Activated naive CD4-positive, alpha-beta T cell treated with Interleukin-2 at 50 U/mL for 16 hours (primary cell): ENCODE measurements at places on chromosomes 11 and 22.

- no peak for DNase-seq
Measured at GRCh38 chr11:44780940-44781631, 54.3 kb downstream of the TSPAN18 start.

DNA sequence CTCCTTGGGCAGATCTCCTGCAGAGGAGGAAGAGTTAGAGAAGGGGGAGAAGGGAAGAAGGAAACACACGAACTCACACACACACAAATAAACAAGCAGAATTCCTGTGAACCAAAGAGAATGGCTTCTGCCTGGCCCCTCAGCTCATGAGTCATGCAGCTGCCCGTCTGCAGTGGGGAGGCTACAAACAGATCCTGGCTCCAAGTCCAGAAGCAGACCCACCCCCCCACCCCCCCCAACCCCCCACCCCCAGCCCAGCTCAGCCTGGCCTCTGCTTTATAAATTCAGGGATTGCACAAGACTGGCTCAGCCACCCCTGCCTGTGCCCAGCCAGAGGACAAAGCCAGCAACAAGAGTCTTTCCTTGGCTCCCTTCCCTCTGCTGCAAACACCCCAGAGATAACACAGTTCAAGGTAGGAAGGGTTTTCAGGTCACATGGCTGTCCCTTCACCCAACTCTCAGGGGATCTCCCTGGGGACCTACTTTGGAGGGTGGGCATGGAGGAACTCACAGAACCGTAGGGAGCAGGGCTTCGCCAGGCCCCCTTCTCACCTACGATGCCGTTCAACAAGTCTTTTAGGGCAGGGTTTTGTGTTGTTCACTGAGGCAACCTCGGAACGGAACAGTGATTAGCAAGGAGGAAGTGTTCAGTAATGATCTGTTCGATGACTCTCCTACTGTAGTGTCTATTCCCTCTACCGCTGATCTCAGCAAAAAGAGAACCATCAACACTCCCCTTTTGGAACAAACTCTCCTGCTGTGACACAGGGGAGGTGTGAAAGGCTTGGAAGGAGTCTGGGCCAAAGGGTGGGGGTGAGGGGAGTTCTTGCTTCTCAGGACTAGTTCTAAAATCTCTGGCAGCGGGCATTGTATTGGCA lies 35.5 kb downstream of the RPL27A start:
- no peak for DNase-seq

- no peak for DNase-seq
Measured at GRCh38 chr11:113778111-113778910, 1.3 kb upstream of the CLDN25 start.

DNA sequence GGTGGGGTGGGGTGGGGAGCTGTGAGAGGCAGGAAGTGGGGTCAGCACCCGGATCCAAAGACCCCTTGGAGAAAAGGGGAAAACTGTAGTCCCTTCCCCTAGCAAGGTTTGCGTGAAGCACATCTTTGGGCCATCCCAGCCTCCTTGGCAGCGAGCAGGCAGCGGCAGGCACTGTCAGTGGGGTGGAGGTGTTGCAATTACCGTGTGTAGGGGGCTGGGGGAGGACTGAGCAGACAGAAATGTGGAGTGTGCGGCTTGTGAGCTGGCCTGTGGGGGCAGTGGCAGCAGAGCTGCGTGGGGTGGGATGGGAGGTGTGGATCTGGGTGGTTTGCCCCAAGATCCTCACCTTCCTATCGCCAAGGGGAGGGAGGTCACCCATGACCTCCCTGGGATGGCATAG lies 16.4 kb downstream of the DAGLA start:
- no peak for DNase-seq

DNA sequence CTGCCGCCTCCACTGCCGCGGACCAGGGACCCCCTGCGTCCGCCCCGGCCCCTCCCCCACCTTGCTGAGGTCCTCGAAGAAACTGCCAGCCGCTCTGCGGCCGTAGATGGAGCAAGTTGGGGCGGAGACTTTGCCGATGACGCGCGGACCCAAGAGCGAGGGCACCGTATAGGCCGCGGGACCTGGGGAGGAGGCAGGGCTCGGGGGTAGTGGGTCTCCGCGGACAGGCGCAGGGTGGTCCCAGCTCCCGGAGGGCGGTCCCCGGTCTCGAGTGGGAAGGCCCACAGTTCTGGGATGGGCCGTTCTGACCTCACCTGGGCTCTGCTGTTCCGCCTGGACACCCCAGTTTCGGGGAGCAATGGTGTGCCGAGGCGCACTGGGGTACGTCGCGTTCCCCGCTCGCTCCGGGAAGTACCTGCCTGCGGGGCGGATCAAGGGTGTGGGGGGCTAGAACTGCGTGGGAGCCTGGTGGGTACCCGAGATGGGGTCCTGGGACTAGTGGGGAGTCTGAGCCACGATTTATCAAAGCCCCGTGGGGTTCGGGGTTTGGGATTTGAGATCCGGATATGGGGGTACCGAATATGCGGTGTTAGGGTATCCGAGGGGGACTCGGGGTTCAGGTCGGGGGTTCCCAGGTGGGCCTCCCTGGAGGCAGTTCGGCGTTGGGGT lies 1.2 kb upstream of the TYMP start:
- DNase-seq, result peak; percentile 87
